ENCODE measurements at places on chromosomes 1 and 21.

- no peak for DNase-seq
Observed at GRCh38 chr1:171422511-171422910, 62.8 kb upstream of the PRRC2C start.

GRCh38 chr1:93961443-93961842, 52.2 kb upstream of the GCLM start:
- DNase-seq, result no peak

DNA sequence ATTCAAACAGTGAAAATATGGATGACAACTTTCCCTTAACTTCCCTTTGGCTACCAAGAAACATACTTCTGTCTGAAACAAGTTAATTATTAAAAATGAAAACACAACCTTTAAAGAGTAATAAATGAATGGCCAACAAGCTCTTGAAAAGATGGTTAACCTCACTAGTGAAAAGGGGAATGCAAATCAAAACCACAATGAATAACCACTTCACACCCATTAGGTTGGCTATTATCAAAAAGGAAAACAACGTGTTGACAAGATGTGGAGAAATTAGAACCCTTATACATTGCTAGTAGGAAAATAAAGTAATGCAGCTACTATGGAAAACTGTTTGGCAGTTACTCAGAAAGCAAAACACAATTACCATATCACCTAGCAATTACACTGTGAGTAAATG, 14.1 kb downstream of the COP1 start:
- DNase-seq, result no peak

DNA sequence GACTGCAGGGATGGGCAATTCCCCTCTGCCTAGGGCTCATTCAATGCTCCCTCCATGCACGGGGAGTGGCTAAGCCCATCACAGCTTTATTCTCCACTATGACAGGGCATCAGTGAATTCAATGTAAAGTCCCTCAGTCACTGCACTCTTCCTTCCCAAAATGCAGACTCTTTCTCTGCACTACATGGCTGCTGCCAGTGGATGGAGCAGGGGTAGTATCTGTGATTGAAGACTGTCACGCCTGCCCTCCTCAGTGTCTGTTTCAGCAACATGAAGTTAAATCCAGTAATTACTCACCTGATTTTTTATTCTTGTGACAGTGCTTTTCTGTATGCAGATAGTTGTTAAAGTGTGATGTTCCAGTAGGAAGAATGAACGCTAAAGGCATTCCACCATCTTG, 1323.2 kb downstream of the AMY1C start:
- DNase-seq, result no peak

DNA sequence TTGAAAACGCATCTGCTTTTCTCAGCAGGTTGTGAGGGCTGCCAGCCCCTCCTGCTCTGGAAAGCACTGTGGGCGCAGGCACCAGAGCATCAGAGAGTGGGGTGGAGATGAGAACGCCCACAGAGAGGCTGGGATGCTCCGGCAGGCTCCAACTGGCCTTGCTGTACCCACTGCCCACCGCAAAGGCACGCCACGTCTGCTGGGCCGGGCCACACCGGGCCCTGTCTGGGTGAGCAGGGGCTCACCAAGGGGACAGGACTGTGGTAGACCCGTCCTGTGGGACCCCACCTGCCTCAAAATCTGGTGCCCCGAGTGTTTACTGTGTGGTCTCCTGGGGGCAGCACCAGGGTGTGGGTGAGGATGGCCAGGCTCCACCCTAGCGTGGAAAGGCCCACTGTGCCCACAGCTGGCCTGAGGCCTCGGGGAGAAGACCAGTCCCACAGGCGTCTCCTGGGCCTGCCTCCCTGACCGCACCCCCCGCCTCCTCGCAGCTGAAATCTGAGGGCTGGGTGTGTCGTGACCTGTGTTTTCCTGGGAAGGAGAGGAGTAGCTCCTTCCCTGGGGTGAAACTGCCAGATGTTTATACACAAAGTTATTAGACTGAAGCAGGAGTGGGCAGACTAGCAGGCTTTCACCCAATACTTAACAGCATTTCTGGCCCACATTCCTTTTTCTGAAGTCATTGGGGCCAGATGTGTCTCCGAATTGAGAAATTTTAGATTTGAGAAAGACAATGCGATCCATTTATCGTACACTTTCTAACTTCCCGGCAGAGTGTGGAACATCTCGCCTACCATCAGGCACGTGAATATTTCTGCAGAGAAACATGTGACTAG, 53.8 kb downstream of the STUM start:
- DNase-seq, result no peak

DNA sequence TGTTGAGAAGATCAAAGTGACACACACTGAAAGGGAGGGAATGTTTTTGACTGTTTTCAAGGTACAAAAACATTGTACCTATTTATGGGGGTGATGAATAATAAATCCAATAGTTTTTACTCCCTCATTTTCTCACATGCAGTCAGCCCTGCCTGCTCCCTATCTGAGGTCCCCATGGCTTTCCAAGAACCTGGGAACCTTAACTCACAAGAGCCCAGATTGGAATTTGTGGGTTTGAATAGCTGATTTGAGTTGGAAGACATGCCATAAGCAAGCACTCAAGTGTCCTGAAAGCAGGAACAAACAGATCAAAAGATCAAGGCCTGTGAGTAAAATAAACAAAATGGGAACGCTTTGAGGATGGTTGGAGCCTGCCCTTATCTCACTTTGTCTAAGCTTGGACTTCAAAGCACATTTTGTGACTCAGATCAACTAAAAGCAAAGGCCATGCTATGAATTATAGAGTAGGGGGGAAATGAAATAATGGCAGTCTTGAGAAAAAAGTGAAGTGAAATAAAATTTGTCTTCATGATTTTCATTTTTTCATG, 136.6 kb downstream of the LYPLAL1 start:
- DNase-seq, result no peak

- peak; percentile 18 for DNase-seq
Observed at GRCh38 chr21:42423197-42423675, 19.5 kb downstream of the UBASH3A start.

GRCh38 chr21:35281956-35282355, 232.9 kb upstream of the RUNX1 start:
- DNase-seq, result no peak

- DNase-seq, result no peak
Observed at GRCh38 chr1:83114136-83114834, 884.6 kb downstream of the TTLL7 start.

DNA sequence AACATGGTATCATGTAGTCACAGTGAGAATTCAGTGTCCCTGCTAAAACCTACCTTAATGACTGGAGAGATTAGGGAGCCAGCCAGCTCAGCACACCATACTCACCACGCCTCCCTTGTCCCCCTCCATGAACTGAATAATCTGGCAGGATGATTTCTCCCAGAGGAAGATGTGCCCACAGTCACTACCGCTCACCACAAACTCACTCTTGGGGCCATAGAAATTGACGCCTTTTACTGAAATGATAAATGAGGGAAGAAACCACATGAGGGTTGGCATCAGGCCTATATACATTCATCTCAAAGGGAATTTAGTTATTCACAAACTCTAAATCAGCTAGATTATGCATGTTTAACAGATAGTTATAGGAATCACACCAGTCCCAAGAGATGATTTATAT, 17.4 kb downstream of the PEA15 start:
- DNase-seq, result no peak

GRCh38 chr1:33607444-33608005, 135.1 kb downstream of the ZSCAN20 start:
- no peak for DNase-seq

DNA sequence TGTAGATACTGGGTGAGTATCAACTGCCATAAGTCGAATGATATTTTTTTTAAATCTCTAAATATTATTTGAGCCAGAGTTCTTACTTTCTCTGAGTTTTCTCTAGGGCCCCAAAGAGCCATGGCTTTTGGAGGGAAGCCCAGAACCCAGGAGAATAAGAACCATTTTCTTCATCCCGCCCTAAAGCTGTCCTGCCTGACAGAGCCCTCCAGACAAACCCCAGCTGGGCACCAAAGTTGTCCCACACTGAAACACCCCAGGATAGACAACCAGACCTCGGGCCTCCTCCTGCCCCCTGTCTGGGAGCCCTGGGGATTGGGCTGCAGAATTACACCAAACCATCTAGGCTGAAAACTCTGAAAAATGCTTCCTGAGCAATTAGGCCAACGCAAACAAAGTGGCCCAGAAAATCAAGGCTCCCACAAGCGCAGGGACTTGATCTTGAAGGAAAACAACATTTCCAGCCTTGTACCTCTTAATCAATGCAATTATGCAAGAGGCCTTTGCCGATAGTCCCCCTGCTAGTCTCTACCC, 113.1 kb downstream of the RRAGC start:
- DNase-seq, result no peak

GRCh38 chr1:112934577-112934976, 21.4 kb downstream of the SLC16A1 start:
- DNase-seq, result no peak

DNA sequence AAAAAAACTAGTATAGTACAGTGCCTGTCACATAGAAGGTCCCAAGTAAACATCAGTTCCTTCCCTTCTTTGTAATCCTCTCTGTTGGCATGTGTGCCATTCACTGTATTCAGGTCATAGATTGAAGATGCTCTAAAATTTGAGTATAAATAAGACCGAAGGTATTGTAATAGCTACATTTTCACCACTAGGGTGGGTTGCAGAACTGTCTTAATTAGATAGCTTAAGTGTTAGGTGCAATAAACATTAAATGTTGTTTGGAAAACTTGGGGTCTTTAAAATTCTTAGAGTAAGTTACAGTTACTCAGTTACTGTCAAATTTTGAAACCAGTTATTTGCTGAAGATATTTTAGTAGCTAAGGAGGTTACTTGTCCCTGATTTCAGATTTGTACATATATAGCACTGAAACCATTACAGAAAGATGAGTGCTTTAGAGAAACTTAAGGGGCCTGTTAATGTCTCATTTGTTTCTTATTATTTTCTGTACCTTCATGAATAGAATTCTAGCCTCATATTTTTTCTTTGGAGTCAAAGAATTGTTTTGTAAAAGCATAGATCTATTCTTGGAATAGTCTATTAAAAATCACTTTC, 24.3 kb downstream of the PER3 start:
- DNase-seq, result peak; percentile 4

DNA sequence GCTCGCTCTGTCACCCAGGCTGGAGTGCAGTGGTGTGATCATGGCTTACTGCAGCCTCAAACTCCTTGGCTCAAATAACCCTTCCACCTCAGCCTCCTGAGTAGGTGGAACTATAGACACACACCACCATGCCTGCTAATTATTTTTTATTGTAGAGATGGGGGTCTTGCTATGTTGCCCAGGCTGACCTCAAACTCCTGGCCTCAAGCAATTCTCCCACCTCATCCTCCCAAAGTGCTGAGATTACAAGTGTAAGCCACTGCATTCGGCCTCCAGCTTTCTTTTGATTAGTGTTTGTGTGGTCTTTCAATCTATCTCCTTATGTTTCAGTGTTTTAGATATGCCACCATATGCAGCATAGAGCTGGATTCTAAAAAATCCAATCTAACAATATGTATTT, 19.9 kb upstream of the CSF3R start:
- DNase-seq, result no peak

DNA sequence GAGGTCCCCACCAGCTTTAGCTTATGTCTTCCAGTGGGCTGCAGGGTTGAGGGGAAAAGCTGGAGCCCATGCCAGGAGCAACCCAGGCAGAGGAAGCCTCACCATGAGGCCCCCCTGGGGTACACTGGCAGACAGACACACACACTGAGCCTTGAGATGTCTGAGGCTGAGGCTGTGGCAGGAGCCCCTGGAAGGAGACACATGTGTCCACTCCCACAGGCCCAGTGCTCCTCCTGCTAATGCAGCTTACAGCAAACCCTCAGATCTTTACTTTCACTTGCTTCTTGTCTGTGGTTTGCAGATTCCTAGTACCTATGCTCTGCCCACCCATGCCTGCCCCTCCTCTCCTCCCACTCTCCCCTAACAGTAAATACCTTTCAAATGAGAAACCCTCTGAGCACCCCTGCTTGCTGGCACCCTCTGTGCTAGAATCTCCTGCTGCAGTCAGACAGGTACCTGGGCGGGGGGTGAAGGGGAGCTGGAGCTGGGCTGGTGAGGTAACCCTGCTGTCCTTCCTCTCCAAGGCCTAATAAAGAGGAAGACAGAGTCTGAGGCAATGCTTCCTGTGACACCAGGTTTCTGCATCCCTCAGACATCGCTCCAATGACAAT, 63.4 kb upstream of the NEK2 start:
- DNase-seq, result peak; percentile 68

DNA sequence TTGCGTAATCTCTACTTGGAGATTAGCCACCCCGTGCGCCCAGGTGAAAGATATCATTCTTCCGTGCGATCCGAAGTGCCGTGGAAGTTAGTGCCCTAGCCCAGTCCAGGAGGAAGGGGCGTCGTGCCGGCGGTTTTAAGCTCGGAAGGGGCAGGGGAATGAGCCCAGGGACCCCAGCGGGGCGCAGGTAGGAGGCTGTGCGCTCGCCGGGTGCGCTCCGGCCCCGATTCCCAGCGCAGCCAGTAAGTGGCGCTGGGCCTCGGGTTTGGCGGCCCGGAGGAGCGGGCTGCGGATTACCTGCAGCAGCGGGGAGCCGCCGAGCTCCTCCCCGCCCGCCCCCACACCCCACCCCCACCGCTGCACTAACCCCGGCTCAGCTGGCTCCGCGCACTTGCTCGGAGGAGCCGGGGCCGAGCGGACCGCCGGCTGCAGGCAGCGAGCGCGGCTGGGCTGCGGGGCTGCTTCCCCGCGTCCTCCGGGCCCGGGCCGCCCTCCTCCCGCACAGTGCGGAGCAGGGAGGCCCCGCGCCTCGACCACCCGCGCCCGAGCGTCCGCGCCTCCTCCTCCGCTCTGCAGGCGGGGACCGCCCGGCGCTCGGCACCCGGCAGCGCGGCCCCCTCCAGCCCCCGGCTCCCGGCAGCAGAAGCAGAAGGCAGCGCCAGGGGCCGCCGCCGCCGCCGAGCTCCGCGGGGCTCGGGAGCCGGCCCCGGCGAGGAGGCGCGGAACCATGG, at the start of gene RYR2:
Gene RYR2 (plus strand): TSS at position 390 of the 731 bp plus-strand sequence. CDS start 338 bp downstream, at position 728.
- no peak for DNase-seq

DNA sequence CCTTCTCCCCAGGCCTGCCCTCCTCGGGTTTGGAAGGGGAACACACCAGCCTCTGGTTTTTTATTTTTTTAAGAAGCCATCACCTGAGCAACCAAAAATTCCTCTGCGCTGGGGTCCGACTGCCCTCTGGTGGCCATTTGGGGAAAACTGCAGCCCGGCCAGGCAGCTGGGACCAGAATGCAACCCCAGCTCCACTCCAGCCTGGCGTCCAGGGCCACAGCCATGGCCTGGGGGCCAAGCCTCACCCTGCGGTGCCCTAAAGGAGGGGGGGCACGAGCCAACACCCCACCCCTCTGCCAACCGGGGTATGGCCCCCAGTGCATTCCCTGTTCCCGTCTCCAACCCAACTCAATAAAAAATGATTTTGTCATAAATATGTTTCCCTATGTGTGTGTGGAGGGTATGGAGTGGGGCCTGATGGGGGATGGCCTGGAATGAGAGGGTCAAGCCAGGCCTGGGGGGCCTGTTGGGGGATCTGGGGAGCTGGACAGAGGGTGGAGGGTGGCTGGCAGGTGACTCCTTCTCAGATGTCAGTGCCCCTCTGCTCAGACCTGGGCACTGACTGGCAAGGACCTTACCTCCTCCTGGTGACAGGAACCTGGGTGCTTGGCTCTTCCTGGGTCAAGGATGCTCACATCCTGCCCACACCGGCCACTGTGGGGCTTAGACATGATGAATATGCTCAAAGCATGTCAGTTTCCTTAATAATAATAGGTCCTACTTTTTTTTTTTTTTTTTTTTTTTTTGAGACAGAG, 3.2 kb downstream of the GPR3 start:
- DNase-seq, result peak; percentile 50

- DNase-seq, result no peak
Observed at GRCh38 chr21:27725916-27726315, 759.0 kb upstream of the ADAMTS5 start.

All from HL-60 (cell line).